ENCODE measurements at places on chromosomes 1 and 21.

DNA sequence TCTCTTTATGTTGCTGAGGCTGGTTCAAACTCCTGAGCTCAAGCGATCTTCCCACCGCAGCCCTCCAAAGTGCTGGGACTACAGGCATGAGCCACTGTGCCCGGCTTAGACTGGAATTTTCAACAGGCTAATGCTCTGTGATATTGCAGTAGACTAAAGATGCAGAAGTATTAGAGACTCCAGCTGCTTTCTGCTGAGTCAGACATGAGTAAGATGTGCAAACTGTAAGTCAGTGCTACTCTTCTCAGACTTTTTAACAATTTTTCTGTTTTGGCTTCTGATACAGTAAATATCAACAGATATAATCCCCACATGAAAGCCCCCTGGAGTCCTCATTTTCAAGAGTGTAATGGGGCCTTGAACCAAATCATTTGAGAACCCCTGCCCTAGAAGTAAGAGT, 29.3 kb upstream of the NLRP3 start:
- peak; percentile 66 for DNase-seq

- DNase-seq = no peak
Measured at GRCh38 chr1:84090447-84091245, 53.4 kb upstream of the PRKACB start.

- peak; percentile 34 for DNase-seq
Measured at GRCh38 chr1:187010571-187011309, 182.0 kb downstream of the PLA2G4A start.

- no peak for DNase-seq
Measured at GRCh38 chr1:46818591-46818990, 19.7 kb downstream of the CYP4B1 start.

GRCh38 chr21:45819478-45820170, 161.9 kb upstream of the COL6A1 start:
- no peak for DNase-seq
